ENCODE measurements at places on chromosomes 1 and 21.

GRCh38 chr1:91701472-91701869 lies 184.5 kb downstream of the TGFBR3 start:
- DNase-seq = no peak

- no peak for DNase-seq
Observed at GRCh38 chr21:39630191-39630591, 17.5 kb downstream of the B3GALT5 start.

- DNase-seq = no peak
Observed at GRCh38 chr1:21320410-21321108, 30.3 kb upstream of the ECE1 start.

DNA sequence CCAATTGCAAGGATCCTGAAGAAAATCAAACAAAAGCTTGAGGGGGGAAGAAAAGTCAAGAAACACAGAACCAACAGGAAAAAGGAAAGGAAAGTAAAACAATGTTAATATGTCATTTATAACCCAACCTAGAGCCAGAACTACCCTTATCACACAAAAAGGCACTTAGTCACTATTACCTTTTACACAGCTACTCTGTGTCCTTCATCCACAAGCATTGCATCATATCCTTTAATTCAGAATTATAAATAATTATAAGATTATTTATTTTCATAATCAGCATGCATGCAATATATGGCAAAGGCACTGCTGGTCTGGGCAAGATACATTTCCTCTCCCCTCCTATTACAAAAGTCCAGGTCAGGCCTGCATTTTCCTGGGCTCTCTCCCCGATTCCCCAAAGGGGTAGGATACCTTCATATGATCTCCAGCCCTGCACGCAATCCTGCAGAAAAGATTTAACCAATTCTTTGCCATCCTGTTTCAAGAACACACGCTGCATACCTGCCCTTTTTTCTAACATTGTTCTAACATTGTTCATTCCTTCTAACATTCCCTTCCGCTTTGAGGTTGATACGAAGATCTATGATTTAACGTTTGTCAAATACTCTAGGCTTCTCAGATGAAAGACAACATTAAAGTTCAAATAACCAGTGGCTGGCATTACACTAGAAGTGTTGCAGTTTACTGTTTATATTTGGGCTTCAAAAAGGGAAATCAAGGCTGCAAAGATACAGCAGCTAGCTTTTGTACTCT lies 4.3 kb downstream of the PTPN14 start:
- DNase-seq = no peak

DNA sequence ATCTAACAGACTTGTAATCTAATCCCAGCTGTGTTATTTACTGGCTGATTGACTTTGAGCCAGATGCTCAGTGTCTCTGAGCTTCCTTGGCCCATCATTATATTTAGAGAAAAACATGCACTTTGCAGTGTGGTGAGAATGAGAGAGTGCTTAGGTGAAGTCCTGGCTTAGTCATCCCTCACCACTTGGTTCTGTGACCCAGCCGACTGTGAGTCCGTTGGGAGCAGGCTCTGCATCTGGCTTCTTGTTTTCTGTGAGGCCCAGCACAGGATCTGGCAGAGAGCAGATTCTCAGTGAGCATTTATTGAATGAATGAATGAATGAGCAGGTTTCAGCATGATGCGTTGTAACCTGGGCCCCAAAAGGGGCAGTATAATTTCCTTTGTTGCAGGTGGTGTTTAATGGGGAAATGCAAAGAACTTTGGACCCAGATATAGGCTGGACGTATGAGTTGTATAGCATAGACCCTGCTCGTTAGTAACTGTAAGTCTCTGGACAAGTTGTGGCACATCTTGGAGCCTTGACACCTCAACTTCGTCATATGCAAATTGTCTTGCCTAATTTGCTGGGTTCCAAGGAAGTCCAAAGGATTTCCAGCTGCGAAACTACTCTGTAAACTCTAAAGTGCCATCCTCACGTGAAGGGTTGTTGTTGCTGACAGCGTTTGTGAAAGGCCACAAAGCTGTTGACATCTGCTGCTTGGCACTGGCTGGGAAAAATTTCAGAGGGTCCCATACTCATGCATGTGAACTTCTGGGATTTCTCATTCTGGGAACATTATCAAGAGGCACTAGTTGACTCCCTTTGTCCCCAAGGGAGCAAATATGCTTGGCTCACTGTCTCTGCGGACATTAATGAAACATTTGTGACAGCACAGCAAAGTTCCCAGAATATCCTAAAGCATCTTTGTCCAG lies 138.8 kb upstream of the USP24 start:
- DNase-seq = no peak

GRCh38 chr1:215569986-215570824 lies 3.1 kb downstream of the KCTD3 start:
- no peak for DNase-seq

GRCh38 chr1:88557014-88557413 lies 127.1 kb upstream of the PKN2 start:
- DNase-seq = no peak

GRCh38 chr1:31122741-31123140 lies 57.2 kb upstream of the PUM1 start:
- no peak for DNase-seq

DNA sequence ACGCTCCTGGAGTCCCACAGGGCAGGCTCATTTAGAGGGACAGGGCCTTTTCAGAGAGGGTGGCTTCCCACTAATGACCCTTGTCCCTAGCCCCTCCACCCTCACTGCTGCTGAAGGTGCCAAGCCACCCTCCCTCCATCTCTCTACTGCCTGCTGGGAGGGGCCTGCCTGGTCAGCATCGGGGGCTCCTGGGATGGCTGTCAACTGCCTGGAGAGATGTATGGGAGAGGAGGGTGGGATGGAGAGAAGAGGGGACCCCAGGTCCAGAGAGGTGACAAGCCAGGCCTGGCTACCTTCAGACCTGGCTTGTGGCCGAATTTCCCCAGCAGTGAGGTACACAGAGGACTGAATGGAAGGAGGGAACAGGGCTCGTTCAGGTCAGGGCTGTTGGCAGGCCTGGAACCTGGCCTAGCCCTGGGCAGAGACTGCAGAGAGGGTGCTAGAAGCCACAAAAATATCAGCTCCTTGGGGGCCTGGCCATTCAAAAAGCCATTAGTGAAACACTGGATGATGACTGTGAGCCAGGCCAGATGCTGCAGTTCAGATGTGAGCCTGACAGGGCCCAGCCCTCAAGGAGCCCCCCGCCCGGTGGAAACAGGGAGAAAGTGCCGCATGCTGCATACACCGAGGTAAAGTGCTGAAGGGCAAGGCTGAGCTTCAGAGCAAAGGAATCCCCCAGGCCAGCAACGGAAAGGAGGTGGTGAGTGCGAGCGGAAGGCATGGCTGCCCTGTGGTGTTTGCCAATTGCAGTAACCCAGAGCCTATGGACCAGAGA lies 20.0 kb downstream of the MMEL1 start:
- no peak for DNase-seq

DNA sequence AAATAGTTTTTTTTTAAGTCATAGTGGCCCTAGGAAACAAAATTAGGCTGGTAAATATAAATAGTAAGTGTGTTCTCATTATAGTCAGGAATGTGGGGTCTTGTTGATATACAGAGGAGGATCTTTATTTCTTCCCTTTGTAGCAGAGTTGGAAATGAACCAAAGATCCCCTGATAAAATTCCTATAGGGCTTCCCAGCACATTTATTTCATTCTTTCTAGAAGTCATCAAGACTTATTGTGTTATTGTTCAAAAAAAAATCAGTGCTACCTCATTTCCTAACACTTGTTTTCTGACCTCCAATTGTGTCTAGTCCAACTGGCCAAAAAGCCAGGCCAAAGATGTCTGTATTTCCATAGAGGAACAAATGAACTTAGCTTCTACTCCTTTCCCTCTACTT lies 7.6 kb upstream of the PLEKHO1 start:
- DNase-seq = no peak

DNA sequence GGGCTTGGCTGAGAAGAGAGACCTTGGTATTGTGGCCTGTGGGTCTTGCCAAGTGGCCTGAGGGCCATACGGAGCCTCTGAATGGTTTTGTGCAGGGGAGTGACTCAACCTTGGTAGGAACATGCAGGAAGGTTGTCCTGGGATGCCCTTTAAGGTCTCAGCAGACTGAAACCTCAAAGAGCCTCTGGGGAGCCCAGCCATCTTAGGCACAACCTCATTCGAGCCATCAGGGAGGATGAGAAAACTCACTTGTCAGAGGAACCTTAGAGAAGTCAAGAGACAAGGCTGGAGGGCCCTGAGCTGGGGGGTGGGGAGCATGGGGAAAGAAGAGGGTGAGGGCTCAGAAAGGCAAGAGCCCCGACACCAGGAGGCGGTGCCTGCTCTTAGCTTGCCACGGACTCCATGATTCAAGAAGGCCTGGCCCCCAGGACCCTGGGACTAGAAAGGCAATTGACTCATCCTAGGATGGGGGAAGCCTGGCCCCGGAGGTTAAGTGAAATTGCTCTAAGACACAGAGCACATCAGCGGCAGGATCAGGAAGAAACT lies 13.0 kb downstream of the IFI6 start:
- peak; percentile 77 for DNase-seq

GRCh38 chr1:239815074-239815473 lies 276.6 kb upstream of the FMN2 start:
- no peak for DNase-seq

GRCh38 chr1:21104683-21105082 lies 72.0 kb downstream of the EIF4G3 start:
- no peak for DNase-seq

- no peak for DNase-seq
Observed at GRCh38 chr1:162851341-162851740, 9.6 kb downstream of the CCDC190 start.

GRCh38 chr1:183602510-183602909 lies 12.3 kb upstream of the NCF2 start:
- DNase-seq = no peak

GRCh38 chr1:237690656-237691055 lies 200.1 kb downstream of the ZP4 start:
- DNase-seq = no peak

DNA sequence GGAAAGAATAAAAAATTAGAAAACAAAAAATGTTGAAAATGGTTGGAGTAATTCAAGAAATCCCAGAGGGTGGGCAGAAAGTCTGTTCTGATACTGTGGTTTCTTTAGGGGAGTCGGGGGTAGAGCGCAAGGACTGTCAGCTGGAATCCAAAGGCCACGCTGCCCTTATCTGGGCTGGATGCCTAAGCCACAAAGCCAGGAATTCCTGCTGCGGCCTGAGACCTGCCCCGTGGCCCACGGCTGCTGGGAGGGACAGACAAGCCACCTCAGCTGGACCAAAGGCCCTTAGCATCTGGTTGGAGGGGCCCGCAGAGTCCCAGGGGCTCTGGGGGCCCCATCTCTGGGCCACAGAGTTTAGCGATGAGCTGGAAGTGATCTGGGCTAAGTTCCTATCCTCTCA lies 60.2 kb downstream of the DMRTB1 start:
- DNase-seq = no peak

- no peak for DNase-seq
Observed at GRCh38 chr1:170205301-170205700, 59.5 kb downstream of the NTMT2 start.

DNA sequence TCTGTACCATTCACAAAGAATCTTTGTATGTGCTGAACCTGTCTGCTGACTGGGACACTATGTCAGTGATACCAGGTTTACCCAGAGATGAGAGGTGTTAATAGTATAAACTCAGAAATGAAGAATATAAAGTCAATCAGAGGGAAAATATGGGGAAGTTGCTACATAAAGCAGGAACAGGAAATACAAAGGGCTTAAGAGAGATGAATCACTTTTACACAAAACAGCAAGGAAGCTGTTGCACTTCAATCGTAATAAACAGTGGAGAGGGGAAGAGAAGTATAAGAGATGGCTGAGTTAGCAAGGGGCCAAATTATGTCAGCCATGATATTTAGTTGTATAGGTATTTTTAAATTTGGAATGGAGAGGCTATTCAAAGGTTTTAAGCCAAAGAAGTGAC lies 890.2 kb upstream of the NCAM2 start:
- DNase-seq = no peak

GRCh38 chr1:163528710-163529348 lies 207.1 kb downstream of the NUF2 start:
- DNase-seq = no peak

- no peak for DNase-seq
Observed at GRCh38 chr1:190739926-190740325, 262.3 kb upstream of the BRINP3 start.

- no peak for DNase-seq
Observed at GRCh38 chr1:100627936-100628335, 90.0 kb downstream of the GPR88 start.
